ENCODE measurements at places on chromosomes 12 and 14. TPM values are rescaled to one million over a fixed set of nuclear protein-coding genes. Genes with fewer than 3 reads are reported as not detected.

PIANP gene
- total RNA-seq: not detected

CLEC14A gene
- total RNA-seq: 339 TPM

CMA1 gene
- not detected for total RNA-seq

FAIM2 gene
- total RNA-seq: not detected

HNF1A gene
- total RNA-seq: not detected

TAS2R9 gene
- total RNA-seq: 0.13 TPM

RNASE2 gene
- total RNA-seq: not detected

SLC17A8 gene
- total RNA-seq: not detected

CPNE6 gene
- total RNA-seq: not detected

APOLD1 gene
- total RNA-seq: 22.0 TPM

PKP2 gene
- total RNA-seq: 0.32 TPM

C14orf180 gene
- not detected for total RNA-seq

RPL41 gene
- total RNA-seq: 2,621 TPM

ENDOU gene
- total RNA-seq: 0.13 TPM

KRT82 gene
- not detected for total RNA-seq

ALG10B gene
- total RNA-seq: 3.7 TPM

SYT1 gene
- total RNA-seq: 3.6 TPM

WNT1 gene
- total RNA-seq: not detected

GPR84 gene
- total RNA-seq: 0.16 TPM

SAMD4A gene
- 120 TPM for total RNA-seq

PRR13 gene
- 15.9 TPM for total RNA-seq

ADAM21 gene
- total RNA-seq: 0.44 TPM

PLEKHG7 gene
- total RNA-seq: not detected

TAS2R20 gene
- 1.6 TPM for total RNA-seq

BMAL2 gene
- total RNA-seq: 21.5 TPM

AMHR2 gene
- total RNA-seq: not detected

RGS6 gene
- not detected for total RNA-seq

VSX2 gene
- total RNA-seq: not detected

TAC3 gene
- not detected for total RNA-seq

KRT3 gene
- not detected for total RNA-seq

NANOG gene
- total RNA-seq: not detected

TMTC2 gene
- total RNA-seq: 3.2 TPM

All from bladder microvascular endothelial cell (primary cell).